Natural killer cell treated with Interleukin-12 subunit alpha and Interleukin-12 subunit beta and Interleukin-15 and Interleukin-18, amount 100 ng/mL, for 72 hours (primary cell): ENCODE measurements at places on chromosomes 1 and 21.

DNA sequence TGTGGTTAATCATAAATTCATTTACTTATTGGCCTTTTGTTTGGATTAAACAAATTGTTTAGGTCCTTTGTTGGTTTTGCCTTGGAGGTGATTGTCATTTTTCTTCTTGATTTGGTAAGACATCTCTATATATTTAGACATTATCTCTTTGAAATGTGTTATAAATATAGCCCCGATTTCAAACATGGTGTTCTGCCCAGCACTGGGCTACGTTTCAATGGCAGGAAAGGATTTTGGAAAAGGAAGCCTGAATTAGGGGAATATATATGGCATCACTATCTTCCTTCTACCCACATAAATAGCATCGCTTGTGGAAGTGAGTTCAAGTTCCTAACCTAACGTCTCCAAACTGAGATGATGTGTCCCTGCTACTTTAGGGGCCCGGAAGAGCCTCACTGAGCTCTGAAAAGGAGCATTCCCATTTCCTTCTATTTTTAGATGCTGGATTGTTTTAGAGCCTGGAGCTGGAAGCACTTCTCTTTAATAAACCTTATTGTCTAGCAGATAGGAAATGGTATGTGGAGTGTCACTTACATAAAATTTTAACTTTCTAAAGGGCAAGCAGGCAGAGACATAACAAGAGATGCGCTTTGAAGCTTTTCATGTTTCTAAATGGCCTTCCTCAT, 39.4 kb downstream of the PGBD5 start:
- DNase-seq = no peak
- no peak overlapping the region for H3K27ac ChIP-seq
- no peaks in the 10 kb centered on the region for H3K36me3 ChIP-seq
- no peak overlapping the region for H3K4me3 ChIP-seq
- peaks cover 2% of the 10 kb centered on the region for H3K4me1 ChIP-seq

GRCh38 chr1:115166531-115167091, 77.3 kb upstream of the TSPAN2 start:
- DNase-seq = no peak
- H3K4me1 ChIP-seq = no peaks in the 10 kb centered on the region
- no peaks in the 10 kb centered on the region for H3K36me3 ChIP-seq

DNA sequence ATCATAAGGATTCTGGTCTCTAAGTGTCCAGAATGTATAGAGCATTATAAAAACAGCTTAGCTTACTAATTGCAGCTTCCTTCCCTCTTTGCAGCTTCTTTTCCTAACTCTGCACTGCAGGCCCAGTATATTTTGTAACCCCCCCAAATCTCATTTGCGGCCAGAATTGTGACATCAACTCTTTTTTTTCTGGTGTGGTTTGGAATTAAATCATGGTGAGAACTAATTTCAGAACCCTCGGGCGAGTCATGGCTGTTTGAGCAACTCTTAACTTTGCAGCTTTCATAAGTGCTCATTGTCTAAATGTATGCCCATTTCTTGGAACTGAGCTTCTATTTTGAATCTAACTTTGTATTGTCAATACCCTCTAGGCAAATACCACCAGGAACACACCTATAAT, 187.4 kb downstream of the CYYR1 start:
- no peak overlapping the region for H3K27ac ChIP-seq
- no peaks in the 10 kb centered on the region for H3K4me1 ChIP-seq
- no peak overlapping the region for H3K4me3 ChIP-seq
- no peak for DNase-seq

- peaks cover 10% of the 10 kb centered on the region for H3K27me3 ChIP-seq
- no peaks in the 10 kb centered on the region for H3K4me1 ChIP-seq
- no peak overlapping the region for H3K4me3 ChIP-seq
- no peaks in the 10 kb centered on the region for H3K36me3 ChIP-seq
- DNase-seq = no peak
- no peak overlapping the region for H3K27ac ChIP-seq
These were observed 138.5 kb downstream of the ZSCAN20 start for GRCh38 chr1:33610864-33611455.

GRCh38 chr1:198776602-198777029, 137.8 kb downstream of the PTPRC start:
- peak overlapping the region; percentile 18 for H3K4me3 ChIP-seq
- peaks cover 12% of the 10 kb centered on the region for H3K4me1 ChIP-seq
- DNase-seq = no peak
- peak overlapping the region; percentile 15 for H3K27ac ChIP-seq

- no peak overlapping the region for H3K4me3 ChIP-seq
- H3K27ac ChIP-seq = no peak overlapping the region
- H3K36me3 ChIP-seq = peaks cover 24% of the 10 kb centered on the region
- no peaks in the 10 kb centered on the region for H3K27me3 ChIP-seq
- DNase-seq = no peak
- H3K4me1 ChIP-seq = peaks cover 36% of the 10 kb centered on the region
These were observed 11.5 kb downstream of the DR1 start for GRCh38 chr1:93357242-93357641.

GRCh38 chr1:241842565-241842964, 5.4 kb upstream of the EXO1 start:
- H3K36me3 ChIP-seq = no peaks in the 10 kb centered on the region
- no peak for DNase-seq
- H3K4me3 ChIP-seq = no peak overlapping the region

- H3K27me3 ChIP-seq = no peaks in the 10 kb centered on the region
- H3K36me3 ChIP-seq = no peaks in the 10 kb centered on the region
- DNase-seq = peak; percentile 94
- H3K27ac ChIP-seq = peak within 1 kb of the TSS; percentile 54
- H3K4me3 ChIP-seq = peak within 1 kb of the TSS; percentile 94
These were observed at the start of gene AHDC1 for GRCh38 chr1:27603681-27604578. AHDC1 (minus strand) TSS chr1:27604144; CDS start chr1:27552115, 52,029 bp downstream.

- H3K27me3 ChIP-seq = peaks cover 2% of the 10 kb centered on the region
- no peaks in the 10 kb centered on the region for H3K4me1 ChIP-seq
- H3K4me3 ChIP-seq = no peak overlapping the region
- H3K27ac ChIP-seq = no peak overlapping the region
These were observed 40.7 kb downstream of the WDR3 start for GRCh38 chr1:117970252-117970651.

- peaks cover 20% of the 10 kb centered on the region for H3K27me3 ChIP-seq
- H3K36me3 ChIP-seq = no peaks in the 10 kb centered on the region
- H3K4me3 ChIP-seq = no peak overlapping the region
- H3K4me1 ChIP-seq = peaks cover 3% of the 10 kb centered on the region
These were observed 28.2 kb upstream of the FCRL4 start for GRCh38 chr1:157626099-157626498.

DNA sequence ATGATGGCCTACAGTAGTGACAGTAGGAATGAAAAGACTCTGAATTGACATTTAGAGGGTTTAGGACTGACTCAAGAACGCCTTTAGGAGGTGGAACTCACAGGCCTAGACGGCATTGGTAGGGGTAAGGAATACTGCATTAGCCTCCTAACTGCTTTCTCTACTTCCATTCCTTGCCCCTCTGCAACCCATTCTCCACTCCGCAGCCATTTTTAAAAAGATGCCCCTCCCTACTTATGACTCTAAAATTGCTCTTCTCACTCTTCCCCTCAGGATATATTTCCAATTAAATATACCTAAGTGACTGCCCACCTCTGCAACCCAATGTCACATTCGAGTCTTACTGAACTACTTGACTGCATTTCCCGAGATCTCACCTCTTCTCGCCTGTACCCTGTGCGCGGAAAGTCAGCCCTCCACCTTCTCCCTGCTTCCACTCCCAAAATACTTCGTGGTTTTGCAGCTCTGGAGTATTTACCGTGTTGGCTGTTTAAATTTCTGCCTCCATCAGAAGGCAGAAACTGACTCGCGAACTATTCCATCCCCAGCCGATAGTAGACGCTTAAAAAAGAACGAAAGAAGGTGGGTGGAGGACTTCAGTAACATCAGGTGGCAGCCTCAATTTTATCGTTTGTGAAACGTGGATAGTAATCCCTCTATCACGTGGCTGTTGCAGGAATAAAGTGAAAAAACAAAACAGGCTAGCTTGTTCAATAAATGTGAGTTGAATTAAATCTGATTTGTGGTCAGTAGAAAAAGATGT, 1.1 kb upstream of the YBX1 start:
- H3K36me3 ChIP-seq = peaks cover 24% of the 10 kb centered on the region
- no peaks in the 10 kb centered on the region for H3K27me3 ChIP-seq
- H3K4me3 ChIP-seq = peak overlapping the region; percentile 97
- no peak for DNase-seq

GRCh38 chr21:41548781-41549180, 40.8 kb upstream of the TMPRSS2 start:
- no peak overlapping the region for H3K4me3 ChIP-seq
- no peaks in the 10 kb centered on the region for H3K4me1 ChIP-seq
- DNase-seq = no peak
- no peaks in the 10 kb centered on the region for H3K36me3 ChIP-seq

DNA sequence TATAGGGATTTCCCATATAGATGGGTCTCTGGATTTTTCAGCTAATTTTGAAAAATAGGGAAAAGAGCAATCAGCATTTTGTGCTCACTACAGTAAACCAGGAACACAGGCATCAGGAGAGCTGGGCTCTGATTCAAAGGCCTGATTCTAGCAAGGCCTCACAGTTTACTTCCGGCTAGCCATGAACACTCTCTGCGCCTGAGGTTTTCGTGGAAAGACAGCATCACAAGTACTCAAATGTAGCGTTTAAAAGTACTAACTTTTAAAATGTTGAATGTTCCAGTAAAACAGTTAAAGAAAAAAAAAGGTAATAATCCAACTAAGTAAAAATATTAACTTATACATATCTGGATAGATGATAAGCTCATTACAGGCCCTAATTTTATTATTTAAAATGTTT, 120.6 kb downstream of the SLC45A1 start:
- peaks cover 5% of the 10 kb centered on the region for H3K36me3 ChIP-seq
- no peak for DNase-seq
- H3K4me1 ChIP-seq = peaks cover 7% of the 10 kb centered on the region
- no peaks in the 10 kb centered on the region for H3K27me3 ChIP-seq

DNA sequence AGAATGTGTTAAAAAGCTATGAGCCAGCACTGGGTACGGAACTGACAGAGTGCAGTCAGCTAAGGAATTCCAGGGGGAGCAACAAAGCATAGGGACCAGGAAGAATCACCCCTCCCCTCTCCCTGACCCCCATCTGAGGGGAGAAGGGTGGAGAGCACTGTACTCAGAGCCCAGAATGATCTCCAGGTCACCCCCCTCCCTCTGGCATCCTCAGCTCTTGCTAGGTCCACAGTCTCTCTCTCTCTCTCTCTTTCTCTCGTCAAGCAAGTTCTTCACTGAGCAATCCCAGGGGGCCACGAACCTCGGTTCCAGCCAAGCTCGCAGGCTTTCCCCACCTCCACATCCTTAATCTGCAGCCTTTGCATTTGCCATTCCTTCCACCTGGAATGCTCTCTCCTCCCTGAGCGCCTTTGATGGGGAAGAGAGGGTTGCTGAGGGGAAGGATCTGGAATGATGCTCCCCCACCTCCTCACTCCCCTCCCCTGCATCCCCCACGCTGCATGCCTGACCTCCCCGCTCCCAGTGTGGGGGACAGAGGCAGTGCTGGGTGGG, 6.7 kb upstream of the WASF2 start:
- no peak overlapping the region for H3K4me3 ChIP-seq
- no peak overlapping the region for H3K27ac ChIP-seq
- DNase-seq = no peak
- no peaks in the 10 kb centered on the region for H3K27me3 ChIP-seq
- H3K4me1 ChIP-seq = peaks cover 3% of the 10 kb centered on the region

- no peak overlapping the region for H3K4me3 ChIP-seq
- peaks cover 19% of the 10 kb centered on the region for H3K27me3 ChIP-seq
- no peaks in the 10 kb centered on the region for H3K4me1 ChIP-seq
- no peak for DNase-seq
- H3K36me3 ChIP-seq = no peaks in the 10 kb centered on the region
These were observed 38.0 kb downstream of the EBNA1BP2 start for GRCh38 chr1:43134068-43134467.

GRCh38 chr1:11345971-11346715, 73.1 kb downstream of the UBIAD1 start:
- peaks cover 9% of the 10 kb centered on the region for H3K27me3 ChIP-seq
- no peak for DNase-seq
- no peak overlapping the region for H3K4me3 ChIP-seq
- peaks cover 15% of the 10 kb centered on the region for H3K4me1 ChIP-seq
- no peak overlapping the region for H3K27ac ChIP-seq

- H3K4me1 ChIP-seq = no peaks in the 10 kb centered on the region
- no peak for DNase-seq
These were observed 9.0 kb upstream of the KCTD3 start for GRCh38 chr1:215557992-215558626.

GRCh38 chr1:43358121-43358745, 548 bp upstream of the CDC20 start:
- H3K4me3 ChIP-seq = peak overlapping the region; percentile 97
- DNase-seq = no peak
- H3K27ac ChIP-seq = peak overlapping the region; percentile 92
- H3K36me3 ChIP-seq = peaks cover 14% of the 10 kb centered on the region
- H3K4me1 ChIP-seq = peaks cover 28% of the 10 kb centered on the region

DNA sequence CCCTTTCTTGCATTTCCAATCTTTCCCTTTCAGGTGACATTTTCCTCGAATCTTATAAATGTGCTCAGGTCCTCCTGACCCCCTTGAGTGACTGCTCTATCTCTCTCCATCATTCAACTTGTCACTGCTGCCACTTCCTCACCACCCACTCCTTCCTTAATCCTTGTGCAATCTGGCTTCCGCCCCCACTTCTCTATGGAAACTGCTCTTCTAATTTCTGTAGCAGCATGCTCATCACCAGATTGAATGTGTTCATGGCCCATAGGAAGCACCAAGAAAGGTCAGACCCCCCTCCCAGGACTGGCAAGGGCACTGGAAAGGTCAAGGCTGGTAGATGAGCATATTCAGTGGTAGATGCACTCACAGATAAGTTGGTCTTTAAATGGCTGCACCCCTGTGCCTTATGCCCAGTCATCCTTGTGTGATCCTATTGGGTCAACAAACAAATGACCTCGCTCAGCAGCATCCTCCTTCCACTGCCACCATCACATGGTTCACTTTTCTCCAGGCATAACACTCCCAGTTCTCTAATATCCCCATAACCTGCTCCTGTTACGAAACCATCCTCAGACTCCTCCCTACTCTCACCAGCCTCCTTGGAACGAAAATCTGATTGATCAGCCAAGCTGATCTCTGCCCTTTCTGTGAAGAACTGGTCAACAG, 288.5 kb upstream of the POU3F1 start:
- no peak for DNase-seq
- no peaks in the 10 kb centered on the region for H3K36me3 ChIP-seq
- peaks cover 40% of the 10 kb centered on the region for H3K27me3 ChIP-seq
- H3K27ac ChIP-seq = no peak overlapping the region
- peaks cover 5% of the 10 kb centered on the region for H3K4me1 ChIP-seq

DNA sequence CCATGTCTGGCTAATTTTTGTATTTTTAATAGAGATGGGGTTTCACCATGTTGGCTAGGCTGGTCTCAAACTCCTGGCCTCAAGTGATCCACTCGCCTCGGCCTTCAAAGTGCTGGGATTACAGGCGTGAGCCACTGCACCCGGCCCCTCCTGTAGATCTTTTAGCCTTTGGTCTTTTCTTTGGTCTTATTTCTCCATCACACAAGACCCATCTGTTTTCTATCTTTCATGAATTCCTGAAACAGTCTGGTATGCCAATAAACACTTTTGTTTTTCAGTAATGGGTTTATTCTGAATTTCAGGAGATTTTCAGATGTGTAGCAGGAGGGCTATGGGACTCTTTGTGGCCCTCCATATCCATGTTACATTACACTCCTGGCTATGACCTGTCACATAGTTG, 23.2 kb downstream of the ERRFI1 start:
- no peak for DNase-seq
- H3K27me3 ChIP-seq = no peaks in the 10 kb centered on the region
- H3K36me3 ChIP-seq = no peaks in the 10 kb centered on the region
- H3K27ac ChIP-seq = no peak overlapping the region
- no peak overlapping the region for H3K4me3 ChIP-seq
